ENCODE measurements at places on chromosomes 2 and 18.

DNA sequence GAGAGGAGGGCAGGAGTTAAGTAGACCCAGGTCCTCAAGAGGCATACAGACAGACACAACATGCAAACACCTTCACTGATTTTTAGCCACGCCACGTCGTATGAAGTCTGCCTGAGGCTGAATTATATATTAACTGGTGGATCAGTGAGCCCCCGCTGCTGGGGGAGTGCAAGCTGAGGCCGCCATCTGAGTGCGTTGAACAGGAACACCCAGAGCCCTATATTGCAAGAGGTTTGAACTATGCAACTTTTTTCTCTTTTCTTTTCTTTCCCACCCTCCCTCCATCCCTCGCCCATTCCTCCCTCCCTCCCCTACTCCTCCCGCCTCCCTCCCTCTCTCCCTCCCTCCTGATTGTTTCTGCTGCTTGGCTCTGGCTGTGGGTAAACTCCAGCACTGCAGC is 30.2 kb downstream of the SETBP1 start:
- no peak for DNase-seq

GRCh38 chr18:56919190-56919589 is 227.7 kb upstream of the BOD1L2 start:
- no peak for DNase-seq

GRCh38 chr18:58446391-58447060 is 182.4 kb downstream of the ALPK2 start:
- no peak for DNase-seq

DNA sequence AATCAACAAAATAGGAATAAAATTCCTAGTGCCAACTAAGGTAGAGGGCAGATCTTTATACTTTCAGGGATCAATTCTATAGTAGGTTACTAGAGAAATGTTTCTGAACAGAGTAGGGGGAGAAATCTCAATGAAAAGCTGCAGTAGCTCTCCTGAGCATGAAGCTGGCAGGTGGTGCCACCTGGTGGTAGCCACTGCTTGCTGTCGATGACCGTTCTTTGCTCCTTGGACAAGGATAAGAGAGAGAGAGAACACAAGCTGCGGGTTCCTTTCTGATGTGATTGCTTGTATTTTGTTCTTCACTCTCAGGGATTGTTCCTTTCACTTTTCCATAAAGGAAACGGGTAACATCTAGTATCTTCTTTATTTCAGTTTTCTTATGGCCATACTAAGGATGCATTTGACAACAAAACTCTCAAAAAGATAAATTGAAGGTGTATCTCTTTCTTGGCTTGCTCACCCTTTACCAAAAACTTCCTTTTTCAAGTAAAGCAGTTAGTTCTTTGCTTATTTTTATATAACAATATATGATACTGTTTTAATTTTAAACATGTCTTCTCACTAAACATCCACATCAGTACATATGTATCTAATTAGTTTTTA is 18.6 kb upstream of the MRPL19 start:
- peak; percentile 56 for DNase-seq

GRCh38 chr2:216327447-216327935 is 44.8 kb downstream of the MARCHF4 start:
- no peak for DNase-seq

- DNase-seq: no peak
Measured at GRCh38 chr2:10957391-10957790, 45.7 kb downstream of the KCNF1 start.

- no peak for DNase-seq
Measured at GRCh38 chr2:45031028-45031427, 21.8 kb upstream of the SIX2 start.

DNA sequence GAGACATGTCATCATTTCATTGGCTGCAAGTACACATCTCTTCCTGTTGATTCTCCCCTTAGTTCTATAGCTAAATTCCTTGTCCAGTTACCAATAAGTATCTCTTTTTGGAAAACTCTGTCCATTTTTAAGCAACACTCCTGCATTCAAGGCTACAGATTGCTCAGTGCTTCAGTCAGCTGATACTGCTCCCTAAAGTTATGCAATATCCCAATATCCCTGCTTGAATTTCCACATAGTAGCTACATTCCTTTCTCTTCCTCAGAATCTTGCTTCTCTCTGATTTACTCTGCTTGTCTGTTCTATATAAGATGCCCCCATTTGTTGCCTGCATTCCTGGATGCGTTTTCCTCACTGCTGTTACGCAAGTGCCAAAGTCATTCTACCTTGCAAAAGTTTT is 109.8 kb downstream of the PARD3B start:
- DNase-seq: peak; percentile 77

GRCh38 chr2:47899915-47900816 is 6.1 kb downstream of the FBXO11 start:
- no peak for DNase-seq

DNA sequence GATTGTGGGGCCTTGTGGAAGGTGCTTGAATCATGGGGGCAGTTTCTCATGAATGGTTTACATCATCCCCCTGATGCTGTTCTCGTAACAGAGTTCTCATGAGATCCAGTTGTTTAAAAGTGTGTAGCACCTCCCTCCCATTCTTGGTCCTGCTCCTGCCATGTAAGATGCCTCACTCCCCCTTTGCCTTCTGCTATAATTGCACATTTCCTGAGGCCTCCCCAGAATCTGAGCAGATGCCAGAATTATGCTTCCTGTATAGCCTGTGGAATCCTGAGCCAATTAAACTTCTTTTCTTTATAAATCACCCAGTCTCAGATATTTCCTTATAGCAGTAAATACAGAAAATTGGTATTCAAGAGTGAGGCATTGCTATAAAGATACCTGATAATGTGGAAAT is 15.6 kb upstream of the WDR75 start:
- no peak for DNase-seq

DNA sequence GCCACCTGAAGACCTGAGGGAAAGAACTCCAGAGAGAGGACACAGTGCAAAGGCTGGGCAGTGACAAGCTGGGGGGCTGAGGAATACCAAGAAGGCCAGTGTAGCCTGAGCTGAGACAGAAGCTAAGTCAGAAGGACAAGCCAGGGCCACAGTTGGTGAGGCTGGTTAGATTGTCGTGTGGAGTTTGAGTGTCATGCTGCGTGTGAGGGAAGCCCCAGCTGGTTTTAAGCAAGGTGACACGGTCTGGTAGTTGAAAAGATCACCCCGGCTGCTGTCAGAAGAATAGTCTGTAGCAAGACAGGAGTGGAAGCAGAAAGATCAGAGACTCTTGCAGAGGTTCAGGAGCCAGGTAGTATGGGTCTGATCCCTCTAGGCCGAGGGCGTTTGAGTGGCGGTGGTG is 50.6 kb upstream of the RMDN2 start:
- DNase-seq: no peak

- DNase-seq: no peak
Measured at GRCh38 chr2:157839822-157840221, 36.3 kb downstream of the ACVR1 start.

DNA sequence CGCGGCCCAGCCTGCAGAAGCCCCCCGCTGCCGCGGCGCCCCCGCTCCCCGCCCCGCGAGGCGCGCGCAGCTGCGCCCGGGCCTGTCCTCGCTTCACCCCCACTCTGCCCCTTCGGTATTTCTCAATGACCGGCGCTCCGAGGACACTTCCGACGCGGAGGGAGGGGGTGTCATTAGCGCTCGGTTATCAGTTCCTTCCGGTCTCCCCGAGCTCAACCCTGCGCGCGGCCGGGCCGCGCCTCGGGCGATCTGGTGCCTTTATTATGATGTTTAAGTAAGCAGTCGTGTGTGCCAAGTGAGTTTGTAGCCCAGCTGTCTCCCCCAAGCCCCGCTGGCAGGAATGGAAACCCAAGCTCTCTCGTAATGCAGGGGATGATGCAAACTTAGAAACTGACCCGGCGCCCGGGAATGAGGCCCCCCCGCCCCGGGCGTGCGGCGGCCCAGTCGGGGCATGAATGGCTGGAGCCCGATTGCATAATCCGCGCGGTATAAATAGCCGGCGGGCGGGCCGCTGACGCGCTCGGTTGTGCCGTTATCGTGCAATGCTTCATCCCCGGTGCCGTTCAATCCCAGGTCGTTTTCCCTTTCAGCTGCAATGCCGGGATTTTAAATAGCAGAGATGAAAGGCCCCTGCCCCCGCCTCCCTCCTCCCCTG is 3.9 kb upstream of the SPRED2 start:
- peak; percentile 92 for DNase-seq

All from HCEC 1CT (cell line).